SW 1271 (cell line): ENCODE measurements at places on chromosomes 5 and 9.

DNA sequence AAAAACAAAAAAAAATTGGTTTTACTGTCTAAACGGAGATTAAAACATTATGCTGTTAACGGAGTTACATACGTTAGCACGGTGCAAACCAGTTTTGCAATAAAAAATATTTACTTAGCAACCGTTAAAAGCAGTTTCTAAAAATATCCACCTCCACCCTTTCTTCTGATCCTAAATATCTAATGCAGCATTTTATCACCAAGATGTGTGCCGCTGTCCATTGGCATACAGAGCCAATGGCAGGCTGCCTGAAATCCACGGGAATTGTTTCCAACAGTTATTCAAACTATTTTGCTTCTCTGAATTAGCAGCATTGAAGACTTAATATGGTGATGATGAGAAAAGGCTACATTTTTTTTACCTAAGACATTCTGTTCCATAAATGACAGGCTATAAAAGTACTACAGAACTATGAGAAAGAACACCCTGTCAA is 61.6 kb downstream of the CSNK1A1 start:
- peak; percentile 51 for DNase-seq

DNA sequence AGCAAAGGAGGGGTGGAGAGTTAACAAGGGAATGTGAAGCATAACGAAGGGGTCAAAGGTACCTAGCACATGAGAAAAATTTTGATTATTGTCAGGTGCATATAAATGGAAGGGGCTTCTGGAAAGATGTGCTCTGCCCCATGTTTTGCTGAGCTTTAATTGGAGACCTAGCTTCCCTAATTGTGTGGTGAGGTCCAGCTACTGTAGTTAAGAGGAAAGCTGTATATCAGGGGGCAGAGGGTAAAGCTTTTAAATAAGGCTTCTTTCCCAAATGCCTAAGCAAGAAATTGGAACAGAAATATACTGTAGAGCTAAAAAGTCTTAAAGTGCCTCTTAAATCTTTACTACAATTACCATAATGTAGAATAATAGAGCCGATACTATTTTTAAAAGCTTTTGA is 267.2 kb downstream of the MAT2B start:
- no peak for DNase-seq

DNA sequence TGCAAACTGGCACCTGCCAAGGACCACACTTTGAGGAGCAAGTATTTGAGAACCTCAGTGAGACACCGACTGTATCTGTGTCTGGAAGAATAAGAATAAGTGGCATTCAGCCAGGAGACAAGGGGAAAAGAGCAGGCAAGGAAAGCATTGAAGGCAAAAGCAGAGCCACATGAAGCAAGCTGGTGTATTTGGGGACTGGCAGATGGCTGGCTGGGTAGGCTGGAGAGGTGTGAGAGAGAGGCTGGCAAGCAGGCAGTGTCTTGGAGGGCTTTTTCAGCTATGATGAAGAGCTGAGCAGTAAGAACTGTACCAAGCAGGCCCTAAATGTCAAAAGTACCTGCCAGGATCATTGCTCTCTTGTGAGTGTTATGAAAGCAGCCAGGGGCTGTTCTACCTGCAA is 14.1 kb upstream of the C5orf58 start:
- DNase-seq = no peak

- no peak for DNase-seq
These were observed 145.6 kb downstream of the PPP2R2B start for GRCh38 chr5:146732962-146733361.

- no peak for DNase-seq
These were observed 1.3 kb downstream of the SCGB3A1 start for GRCh38 chr5:180589771-180590542.

DNA sequence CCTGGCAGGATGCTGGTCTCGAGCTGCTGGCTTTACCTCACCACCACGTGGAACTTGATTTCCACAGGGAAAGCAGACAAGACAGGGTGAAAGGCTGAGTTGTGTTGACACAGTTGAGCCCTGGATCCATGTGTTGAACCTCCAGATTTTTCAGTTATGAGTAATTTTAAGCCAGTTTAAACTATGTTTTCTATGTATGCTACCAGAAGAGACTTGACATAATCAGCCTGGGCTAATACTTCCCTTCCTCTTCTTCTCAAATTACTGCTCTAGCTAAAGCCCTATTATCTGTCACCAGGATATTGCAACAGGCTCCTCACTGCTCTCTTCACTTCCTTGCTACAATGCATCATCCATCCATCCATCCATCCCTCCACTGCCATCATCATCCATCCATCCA is 12.0 kb upstream of the PHYKPL start:
- DNase-seq = no peak

GRCh38 chr5:92470770-92471169 is 1087.7 kb upstream of the ARRDC3 start:
- no peak for DNase-seq

DNA sequence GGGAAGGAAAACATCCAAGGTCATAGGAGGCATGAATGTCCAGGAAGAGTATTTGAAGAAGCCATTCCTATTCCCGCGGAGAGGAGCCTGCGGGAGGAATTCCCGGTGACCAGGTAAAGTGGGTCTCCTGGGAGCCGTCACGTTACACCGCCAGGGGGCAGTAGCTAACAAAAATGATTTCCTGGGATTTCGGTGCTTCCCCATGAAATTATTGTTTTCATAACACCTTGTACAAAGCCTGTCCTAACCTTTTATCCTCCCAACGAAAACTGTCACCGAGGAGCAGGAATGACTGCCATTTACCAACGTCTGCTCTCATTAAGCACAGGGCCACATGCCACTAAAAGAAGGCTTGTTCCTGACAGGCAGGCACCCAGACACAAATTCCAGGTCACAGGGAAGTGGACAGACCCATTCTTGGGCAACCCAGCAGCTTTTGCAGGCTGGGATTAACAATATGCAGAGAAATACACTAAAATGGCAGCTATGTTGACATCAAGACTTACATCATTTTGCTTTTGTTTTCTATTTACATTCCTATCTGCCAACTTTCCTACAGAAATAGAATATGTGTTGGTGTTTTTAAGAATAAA is 41.2 kb upstream of the CTSL start:
- peak; percentile 31 for DNase-seq

- no peak for DNase-seq
These were observed 61.3 kb upstream of the IQGAP2 start for GRCh38 chr5:76341651-76342334.

GRCh38 chr5:169647566-169647965 is 10.5 kb downstream of the DOCK2 start:
- DNase-seq = no peak
